Muscle of arm (tissue), 14 donors: ENCODE measurements at places on chromosomes 13 and 19.

DNA sequence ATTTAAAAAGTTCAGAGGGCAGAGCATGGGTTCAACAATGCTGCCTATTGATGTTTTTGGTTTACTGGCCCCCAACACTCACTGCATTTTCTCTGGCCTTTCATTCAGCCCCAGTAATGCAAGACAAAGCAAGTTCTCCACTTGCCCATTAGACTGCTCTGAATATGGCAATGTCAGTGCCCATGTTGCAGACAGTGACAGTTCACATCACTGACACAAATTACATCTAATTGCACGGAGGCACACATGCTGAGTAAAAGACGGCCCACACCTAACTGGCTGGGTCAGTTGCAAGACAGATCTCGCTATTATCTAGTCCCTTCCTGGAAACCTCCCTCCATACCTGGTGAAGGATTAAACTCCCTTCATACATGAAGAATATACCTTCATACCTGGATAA lies 54.0 kb downstream of the ENOX1 start:
- no peak for DNase-seq

DNA sequence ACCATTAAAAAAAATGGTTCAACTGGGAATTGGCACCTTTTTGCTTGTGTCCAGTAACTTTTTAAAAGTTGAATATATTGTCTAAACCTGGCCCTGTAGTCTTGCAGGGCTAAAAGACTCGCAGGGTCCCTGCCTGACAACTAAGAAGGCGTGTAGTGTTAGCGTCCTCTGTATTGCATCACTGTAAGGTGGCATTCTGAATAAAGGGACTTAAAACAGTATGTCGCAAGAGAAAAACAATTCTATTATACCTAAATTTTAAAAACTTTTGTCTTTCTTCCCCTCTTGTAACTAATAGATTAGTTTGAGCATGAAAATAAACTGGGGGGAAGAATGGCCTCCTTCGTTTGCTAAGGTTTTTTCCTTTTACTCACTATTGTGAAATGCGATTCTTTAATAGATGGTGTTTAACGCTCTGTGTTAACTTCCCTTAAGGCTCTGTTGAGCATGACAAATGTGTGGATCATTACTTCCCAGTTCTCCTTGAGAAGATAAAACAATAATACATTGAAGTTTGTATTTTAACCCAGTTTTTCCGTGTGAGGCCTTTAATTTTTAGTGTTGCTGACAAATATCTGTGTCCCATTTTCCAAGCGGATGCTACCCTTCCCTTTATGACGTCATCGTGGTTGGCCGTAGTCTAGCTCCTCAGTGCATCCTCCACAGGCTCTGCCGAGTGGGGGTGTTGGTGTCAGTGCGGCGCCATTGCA lies 134.6 kb downstream of the KATNAL1 start:
- DNase-seq, result no peak

GRCh38 chr19:29596885-29597525 lies 9.1 kb upstream of the POP4 start:
- no peak for DNase-seq

- no peak for DNase-seq
Measured at GRCh38 chr13:100208626-100209025, 119.7 kb downstream of the PCCA start.

DNA sequence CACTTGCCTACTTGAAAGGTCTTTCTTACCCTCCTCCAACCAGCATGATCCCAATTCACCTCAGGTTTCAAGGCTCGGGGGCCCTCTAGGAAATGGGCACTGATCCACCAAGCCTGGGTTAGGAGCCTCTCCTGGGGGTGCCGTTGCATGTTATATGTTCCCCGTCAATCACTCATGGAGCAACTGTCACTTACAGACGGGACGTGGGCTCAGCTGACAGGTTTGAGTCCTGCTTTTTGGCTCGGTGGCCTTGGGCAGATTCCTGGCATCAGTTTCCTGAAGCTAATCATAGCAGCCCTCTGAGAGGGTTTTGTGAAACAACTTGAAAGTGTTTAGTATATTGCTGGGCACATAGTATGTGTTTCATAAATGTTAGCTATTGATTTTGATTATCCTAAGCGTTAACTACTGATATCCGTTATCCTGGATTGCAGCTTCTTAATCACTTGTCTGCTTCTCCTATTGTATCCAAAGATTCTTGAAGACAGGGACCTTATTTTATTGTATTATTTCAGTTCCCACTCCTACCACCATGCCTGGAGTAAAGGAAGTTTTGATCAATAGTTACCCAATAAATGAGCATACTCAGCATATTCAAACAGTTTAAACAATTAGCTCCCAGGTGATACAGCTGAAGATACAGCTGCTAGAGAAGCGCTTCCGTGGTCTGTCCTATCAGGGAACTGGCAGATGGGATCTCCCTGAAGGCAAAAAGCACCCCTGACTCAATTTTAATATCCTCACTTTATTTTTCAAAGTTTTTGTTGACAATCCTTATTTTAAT lies 57.9 kb downstream of the RFC3 start:
- no peak for DNase-seq

DNA sequence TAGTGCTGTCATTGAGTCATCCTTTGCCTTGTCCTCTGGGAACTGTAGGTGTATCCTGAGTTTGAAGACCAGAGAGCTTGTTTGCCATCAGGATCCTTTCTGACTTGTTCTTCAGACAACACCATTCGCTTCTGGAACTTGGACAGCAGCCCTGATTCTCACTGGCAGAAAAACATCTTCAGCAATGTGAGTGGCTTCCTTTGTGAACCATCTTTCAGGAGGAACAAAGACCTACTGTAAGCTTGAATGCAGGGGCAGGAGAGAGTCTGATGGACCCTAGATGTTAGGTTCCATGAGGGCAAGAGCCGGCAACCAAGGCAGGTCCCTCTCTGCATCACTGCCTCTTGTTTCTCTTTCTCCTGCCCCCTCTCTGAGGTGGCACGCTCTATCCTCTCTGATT lies 26.7 kb downstream of the WDR62 start:
- no peak for DNase-seq

DNA sequence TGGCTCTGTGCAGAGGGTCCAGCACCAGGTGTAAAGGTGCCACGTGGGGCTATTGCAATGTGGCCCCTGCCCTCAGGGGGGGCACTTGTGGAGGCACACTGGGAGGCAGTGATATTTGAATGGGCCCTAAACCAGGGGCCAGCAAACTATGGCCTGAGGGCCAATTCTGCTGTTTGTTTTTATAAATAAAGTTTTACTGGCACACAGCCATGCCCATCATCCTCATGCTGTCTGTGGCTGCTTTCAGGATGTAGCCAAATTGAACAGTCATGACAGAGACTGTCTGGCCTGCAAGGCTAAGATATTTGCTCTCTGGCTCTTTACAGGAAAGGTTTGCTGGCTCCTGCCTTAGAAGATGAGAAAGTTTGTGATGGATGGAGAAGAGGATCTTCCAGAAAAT lies 33.9 kb upstream of the RANBP3 start:
- no peak for DNase-seq

DNA sequence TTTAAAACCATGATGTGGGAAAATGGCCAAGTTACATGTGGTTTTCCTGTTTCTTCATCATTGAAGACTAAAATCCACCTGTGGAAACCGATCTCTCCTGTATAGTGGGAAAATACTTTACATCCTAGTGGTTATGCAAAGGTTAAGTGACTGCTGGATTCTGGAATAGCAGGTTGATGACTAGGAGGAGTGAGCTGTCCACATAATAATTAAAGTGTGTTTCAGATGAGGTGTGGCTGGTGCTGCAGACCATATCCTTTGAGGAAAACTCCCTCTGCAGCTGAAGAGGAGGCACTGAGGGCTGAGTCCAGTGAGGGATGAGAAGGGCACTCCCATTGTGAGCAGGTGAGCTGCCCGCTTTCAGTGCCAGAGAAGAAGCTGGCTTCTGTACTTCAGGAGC lies 43.2 kb downstream of the DCLK1 start:
- DNase-seq, result no peak

GRCh38 chr19:18789883-18790565 lies 1.1 kb downstream of the COMP start:
- DNase-seq, result no peak

GRCh38 chr13:77952737-77953136 lies 34.1 kb upstream of the EDNRB start:
- DNase-seq, result no peak

DNA sequence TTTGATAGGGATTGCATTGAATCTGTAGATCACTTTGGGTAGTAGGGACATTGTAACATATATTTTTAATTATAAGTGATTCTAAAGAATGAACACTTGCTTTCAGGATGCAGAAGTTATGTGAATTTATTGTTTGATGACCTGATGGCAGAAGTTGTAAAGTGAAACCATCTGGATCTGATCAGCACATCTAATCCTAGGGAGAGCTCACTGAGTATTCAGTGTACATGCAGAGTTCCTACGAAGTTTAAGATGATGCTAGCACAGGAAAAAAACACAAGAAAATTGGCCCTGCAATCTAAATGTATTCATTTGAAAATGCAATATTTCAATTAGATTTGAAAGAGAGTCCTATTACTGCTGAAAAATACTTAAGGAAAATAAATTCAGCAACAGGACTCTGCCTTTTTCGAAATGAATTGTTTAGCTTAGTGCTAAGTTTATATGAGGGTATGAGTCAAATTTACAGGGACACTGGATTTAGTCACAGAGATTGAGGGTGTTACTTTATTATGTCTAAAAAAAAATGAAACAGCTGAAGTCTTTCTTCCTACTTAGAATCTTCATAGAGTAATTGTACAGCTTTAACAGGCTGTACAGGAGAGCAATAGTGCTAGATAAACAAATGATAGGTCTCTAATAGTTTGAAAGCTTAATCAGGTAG lies 385.7 kb downstream of the DCT start:
- DNase-seq, result peak; percentile 15
